Stimulated activated CD8-positive, alpha-beta memory T cell treated with anti-CD3 and anti-CD28 coated beads, Interleukin-15, amount 100 ng/mL, for 24 hours (primary cell): ENCODE measurements at places on chromosomes 7 and 10.

DNA sequence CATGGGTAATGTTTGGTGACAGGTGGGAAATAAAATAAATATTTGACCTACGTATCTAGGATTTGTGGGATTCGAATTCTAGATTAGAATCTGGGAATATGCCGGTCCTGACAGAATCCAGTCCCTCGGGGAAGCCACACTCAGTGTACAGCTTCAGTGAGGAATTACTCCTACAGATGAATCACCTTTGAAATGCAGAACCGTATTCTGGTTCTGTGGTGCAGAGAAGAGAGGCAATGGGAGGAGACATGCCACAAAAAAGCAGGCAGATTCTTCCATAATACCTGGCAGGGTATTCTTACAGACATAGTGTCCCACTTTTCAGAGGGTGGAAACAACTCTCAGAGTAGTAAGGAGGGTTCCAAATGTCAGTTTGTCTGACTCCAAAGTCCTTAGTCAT lies 286.9 kb downstream of the SORCS1 start:
- no peak for DNase-seq

DNA sequence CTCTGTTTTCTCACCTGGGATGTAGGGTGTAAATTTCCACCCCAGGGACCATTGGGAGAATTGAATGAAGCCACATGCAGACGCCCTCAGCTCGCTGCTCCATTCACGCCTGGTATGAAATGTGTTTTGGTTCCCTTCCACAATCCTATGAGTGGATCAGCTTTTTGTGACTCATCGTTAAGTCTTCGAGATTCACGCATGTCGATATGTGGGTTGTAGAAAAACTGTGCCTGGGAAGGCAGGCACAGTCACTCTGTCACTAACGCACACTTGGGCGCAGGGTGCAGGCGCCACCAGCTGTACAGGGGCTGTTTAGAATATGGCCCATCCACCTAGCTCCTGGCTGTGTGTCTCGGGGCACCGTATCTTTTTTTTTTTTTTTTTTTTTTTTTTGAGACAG lies 64.2 kb upstream of the SH2B2 start:
- no peak for DNase-seq

DNA sequence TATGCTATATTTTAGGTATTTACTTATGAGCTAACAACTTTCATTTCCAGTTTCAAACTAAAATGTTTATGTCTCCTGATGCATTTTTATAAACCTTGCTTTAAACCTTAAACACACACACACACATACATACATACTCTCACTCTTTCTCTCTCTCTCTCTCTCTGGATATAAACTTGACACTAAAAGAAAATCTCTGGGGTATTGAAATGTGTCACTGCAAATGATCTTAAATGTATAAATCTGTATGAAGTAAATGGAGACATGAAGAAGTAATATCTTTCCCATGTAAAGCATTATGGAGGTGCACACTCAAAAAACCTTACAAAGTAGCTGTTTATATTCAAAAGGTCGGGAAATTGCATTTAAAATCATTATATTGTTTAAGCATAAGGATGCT lies 37.0 kb downstream of the RELN start:
- no peak for DNase-seq

- DNase-seq = no peak
Observed at GRCh38 chr7:72453471-72453870, 41.3 kb upstream of the CALN1 start.

DNA sequence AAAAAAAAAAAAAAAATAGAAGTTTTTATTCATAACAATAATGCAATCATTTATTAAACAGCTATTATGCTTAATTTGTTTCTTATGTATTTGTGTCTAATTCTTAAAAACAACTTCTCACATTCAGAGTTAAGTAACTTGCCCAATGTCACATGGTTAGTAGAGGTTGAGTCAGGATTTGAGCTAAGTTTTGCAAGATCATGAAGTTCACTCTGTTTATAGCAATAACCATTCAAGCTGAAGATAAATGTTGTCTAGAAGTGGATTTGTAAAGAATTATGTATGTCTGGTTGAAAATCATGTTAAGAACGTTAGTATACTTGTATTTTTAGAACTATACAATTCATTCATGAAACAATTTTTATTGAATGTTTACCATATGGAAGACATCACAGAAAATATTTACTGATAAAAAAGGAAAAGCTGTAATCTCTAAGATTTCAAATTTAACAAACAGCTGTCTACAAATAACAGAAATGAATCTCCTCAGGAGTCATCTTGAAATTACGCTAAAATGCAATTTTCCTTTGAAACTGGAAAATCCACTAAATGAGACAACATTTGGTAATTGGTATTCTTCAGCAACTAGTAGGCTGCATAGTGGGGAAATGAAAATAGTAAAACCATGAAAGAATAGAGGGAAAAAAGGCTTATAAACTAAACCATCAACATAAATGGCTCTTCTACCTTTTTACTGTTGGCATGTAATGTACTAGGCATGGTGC lies 70.5 kb upstream of the AHR start:
- no peak for DNase-seq
